Smooth muscle cell of the brain vasculature (primary cell): ENCODE measurements at places on chromosomes 3 and 15.

GRCh38 chr3:110307065-110307809 is 764.4 kb upstream of the NECTIN3 start:
- no peak for DNase-seq

DNA sequence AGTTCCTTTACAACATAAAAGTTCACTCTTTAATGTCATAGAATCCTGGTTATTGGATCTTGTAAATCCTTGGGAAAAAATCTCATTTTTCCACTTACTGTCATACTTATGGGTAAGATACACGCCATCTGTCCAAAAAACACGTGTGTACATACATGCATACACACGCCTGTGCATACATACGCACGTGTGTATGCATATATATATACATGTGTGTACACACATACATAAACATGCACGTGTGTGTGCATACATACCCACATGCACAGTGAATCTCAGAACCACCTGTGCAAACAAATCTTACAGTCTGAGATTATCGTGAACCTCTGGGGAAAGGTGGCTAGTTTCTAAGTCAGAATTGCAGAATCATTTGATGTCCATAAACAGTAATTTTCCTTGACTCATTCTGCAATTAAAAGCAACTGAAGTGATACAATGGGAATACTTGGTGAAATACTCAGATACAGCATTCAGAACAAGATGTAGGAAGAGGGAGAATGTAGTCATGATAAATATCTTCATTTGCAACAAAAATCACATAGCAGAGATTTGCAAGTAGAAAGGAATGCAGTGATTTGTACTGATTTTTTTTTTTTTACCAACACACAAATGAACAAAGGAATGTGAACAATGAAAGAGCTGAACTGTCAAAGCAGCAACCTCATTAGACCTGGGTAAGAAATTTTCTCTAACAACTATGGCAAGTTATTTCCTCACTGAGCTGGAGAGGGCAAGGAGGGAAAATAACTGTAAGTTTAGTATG is 160.6 kb upstream of the POU1F1 start:
- no peak for DNase-seq

- DNase-seq: no peak
Measured at GRCh38 chr3:17772556-17772955, 30.1 kb upstream of the TBC1D5 start.

- no peak for DNase-seq
Measured at GRCh38 chr3:45776611-45777010, 19.7 kb downstream of the SLC6A20 start.

- no peak for DNase-seq
Measured at GRCh38 chr3:64588380-64588779, 99.4 kb downstream of the ADAMTS9 start.

GRCh38 chr3:124772081-124772831 is 42.0 kb downstream of the UMPS start:
- DNase-seq: no peak

- no peak for DNase-seq
Measured at GRCh38 chr3:141828890-141829289, 47.6 kb upstream of the ATP1B3 start.

GRCh38 chr3:129994883-129995559 is 20.5 kb downstream of the TRH start:
- no peak for DNase-seq

- DNase-seq: no peak
Measured at GRCh38 chr3:179882292-179882691, 154.4 kb downstream of the PEX5L start.

DNA sequence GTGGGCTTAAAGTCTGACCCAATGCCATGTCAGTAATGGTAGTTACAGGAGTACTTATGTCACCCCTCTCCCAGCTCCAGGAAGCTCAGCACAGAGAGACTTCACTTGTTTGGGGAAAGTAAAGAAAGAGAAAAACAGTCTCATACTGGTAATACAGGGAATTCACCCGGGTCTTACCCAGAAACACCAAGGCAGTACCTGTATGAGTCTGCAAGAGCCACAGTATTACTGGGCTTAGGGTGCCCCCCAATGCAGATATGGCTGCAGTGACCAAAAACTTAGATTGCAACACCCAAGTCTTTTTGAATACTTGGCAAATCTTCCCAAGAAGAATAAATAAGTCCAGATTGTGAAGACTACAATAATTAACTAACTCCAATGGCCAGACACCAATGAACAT is 622.1 kb downstream of the IGSF11 start:
- no peak for DNase-seq

DNA sequence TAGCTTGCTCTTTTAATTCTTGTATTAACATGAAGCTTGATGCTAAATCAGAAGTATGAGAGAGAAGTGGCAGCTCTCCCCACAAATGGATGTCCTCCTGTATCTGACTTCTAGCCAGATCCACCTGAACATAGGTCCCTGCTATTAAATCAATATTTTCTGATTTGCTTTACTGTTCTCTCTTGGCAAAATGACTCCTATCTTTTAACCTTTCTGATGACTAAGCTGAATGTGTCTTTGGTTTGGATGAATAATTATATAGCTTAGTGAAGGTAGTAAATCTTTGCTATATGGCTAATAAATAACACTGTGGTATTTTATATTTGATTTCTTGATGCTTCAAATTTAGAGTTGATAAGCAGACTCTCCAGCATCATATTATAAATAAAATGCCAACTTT is 28.3 kb upstream of the ARL14 start:
- no peak for DNase-seq

GRCh38 chr3:174332391-174332790 is 526.7 kb upstream of the NAALADL2 start:
- no peak for DNase-seq

DNA sequence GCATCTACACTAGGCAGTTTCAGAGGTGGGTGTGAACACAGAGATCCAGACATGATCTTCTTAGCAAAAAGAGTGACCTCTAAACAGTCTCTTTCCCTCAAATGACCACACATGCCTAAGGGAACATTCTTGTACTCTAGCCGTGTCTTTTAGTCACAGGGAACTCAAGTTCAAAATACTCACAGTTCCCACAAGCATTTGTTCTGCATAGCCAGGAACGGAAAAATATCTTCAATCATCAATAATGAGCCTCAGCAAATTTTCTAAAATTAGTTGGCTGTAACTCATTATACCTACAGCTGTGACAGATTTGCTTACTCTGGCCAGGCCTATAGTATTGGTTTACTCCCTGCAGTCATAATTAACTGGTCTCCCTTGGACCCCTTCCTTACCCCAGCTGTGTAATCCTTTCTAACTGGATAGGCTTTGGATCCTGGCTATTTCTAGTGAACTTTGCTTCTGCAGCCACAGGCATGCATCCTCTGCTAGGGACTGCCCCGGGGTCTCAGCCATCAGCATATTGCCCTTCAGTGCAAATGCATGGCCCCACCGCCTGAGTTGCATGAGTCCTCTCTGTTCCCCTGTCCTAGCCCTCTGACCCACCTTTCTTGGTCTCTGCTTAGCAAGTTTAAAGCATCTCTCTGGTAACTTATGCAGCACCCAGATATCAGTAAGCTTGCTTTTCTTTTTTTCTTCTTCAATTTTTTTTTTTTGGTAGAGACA is 56.0 kb upstream of the HACD2 start:
- no peak for DNase-seq
